ENCODE measurements at places on chromosomes 13 and 19.

- no peak for DNase-seq
Measured at GRCh38 chr13:104831831-104832230, 1703.6 kb downstream of the EFNB2 start.

- no peak for DNase-seq
Measured at GRCh38 chr13:26133286-26133685, 81.5 kb upstream of the SHISA2 start.

DNA sequence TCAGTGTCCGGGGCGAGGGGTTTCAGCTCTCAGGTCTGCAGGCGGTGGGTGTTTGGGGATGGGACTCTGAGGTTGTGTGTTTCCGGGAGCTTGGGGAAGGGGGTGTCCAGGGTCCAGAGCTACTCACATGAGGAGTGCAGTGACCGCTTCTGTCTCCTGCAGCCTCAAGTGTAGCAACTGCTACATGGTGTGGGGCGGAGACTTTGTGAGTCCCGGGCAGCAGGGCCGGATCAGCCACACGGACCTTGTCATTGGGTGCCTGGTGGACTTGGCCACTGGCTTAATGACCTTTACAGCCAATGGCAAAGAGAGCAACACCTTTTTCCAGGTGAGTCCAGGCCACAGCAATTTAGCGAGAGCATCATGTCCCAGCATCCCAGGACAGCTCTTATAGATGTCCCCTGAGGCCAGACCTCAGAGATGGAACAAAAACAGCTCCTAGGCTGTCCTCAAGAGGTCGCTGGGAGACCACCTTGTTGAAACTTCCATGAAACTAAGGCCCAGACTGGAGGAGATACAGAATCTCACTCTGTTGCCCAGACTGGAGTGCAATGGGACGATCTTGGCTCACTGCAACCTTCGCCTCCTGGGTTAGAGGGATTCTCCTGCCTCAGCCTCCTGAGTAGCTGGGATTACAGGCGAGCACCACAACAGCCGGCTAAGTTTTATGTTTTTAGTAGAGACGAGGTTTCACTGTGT, 44.9 kb downstream of the RYR1 start:
- no peak for DNase-seq

DNA sequence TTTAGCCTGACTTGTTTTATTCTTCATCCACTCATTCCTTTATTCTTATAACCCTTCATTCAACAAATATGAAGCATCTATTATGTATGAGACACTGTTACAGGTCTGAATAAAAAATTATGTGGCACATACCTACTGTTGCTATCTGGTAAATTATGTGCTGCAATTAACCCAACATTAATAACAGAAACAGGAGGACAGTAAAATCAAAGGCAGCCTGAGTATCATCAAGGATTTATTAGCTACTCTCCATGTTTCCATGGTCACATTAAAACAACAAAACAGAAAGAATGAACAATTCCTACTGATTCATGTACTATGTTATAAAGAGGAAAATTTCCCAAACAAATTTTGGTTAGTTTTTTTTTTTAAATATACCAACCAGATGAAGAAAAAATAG, 43.9 kb downstream of the RAP2A start:
- DNase-seq, result no peak

- no peak for DNase-seq
Measured at GRCh38 chr13:27487776-27488175, 37.4 kb upstream of the MTIF3 start.

GRCh38 chr19:18063463-18063862, 23.3 kb downstream of the IL12RB1 start:
- DNase-seq, result no peak

All from T-helper 17 cell (primary cell).